ENCODE measurements at places on chromosomes 4 and X. TPM values are rescaled to one million over a fixed set of nuclear protein-coding genes. Genes with fewer than 3 reads are reported as not detected.

Gene LRP2BP
- total RNA-seq = 1.6 TPM

Gene MTNR1A
- total RNA-seq = not detected

Gene BGN
- total RNA-seq = not detected

Gene PRDM5
- total RNA-seq = not detected

Gene RHOXF2B
- total RNA-seq = not detected

Gene SOX3
- total RNA-seq = not detected

Gene CFAP47
- total RNA-seq = not detected

Gene TCEAL7
- total RNA-seq = not detected

Gene SRPK3
- not detected for total RNA-seq

Gene CTSO
- 14.0 TPM for total RNA-seq

Gene IBSP
- not detected for total RNA-seq

Gene EREG
- not detected for total RNA-seq

- no peak for DNase-seq
Measured at GRCh38 chr4:62450740-62451139, 1250.6 kb downstream of the ADGRL3 start.

DNA sequence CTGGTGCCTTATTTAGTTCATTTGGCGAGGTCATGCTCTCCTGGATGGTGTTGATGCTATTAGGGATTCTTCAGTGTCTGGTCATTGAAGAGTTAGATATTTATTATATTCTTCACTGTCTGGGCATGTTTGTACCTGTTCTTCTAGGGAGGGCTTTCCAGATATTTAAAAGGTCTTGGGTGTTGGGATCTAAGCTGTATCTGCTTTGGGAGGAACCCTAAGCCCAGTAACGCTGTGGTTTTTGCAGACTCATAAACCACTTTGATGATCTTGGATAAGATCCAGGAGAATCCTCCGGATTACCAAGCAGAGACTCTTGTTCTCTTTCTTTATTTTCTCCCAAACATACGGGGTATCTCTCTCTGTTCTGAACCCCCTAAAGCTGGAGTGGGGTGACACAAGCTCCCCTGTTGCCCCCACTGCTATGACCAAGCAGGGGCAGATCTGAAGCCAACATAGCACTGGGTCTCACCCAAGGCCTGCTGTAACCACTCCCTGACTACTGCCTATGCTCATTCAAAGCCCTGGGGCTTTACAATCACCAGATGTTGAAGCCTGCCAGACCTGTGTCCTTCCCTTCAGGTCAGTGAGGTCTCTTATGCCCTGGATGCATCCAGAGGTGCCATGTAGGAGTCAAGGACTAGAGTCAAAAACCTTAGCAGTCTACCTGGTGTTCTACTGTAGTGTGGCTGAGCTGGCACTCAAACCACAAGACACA, 187.6 kb downstream of the GUCY2F start:
- no peak for DNase-seq

- no peak for DNase-seq
Measured at GRCh38 chr4:85773372-85773771, 298.4 kb downstream of the ARHGAP24 start.

GRCh38 chr4:175143116-175143515, 225.0 kb downstream of the ADAM29 start:
- no peak for DNase-seq

DNA sequence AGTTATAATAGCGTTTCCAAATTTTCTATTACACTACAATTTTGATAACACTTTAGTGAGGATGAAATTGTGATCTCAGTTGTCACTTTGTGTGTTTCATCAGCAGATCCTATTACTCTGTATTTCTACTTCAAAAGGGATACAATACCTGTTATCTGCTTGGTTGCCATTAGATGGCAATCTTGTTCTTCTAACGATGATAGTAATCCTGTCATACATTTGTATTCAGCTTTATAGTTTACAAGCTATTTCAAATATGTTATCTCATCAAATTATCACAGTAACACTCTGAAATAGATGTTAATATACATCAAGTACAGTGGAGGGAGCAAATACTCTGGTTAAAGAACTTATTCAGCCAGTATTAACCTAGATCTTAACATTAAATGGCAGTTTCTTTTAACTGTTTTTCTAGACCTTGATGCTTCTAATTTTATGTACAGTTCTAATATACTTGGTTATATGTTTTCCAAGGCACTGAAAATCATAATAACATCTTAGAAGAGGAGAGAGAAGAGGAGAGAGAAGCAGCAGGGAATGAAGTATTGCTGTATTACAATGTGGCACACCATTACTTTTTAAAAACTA, 292.0 kb downstream of the CCSER1 start:
- DNase-seq = peak; percentile 16

DNA sequence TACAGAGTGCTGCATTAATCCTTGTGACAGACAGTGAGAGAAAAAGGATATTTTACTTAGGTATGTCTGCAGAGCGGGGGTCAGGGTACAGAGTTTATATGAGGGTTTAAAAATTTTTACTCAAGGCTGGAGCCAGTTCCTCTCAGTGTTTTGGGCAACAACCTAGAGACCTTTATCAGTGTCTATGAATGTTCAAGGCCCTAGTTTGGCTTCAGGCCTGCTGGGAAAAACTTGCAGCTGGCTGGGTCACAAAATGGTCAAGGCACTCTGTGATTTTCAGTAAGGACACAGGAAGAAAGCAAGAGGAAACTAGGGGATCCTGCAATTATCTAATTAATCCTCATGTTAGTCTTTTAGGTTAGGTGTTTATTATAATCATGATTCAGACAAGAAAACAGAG, 10.8 kb upstream of the C4orf54 start:
- no peak for DNase-seq

GRCh38 chr4:24928708-24929107, 15.9 kb upstream of the CCDC149 start:
- no peak for DNase-seq

- DNase-seq = no peak
Measured at GRCh38 chr4:112859456-112860184, 189.8 kb upstream of the ANK2 start.

DNA sequence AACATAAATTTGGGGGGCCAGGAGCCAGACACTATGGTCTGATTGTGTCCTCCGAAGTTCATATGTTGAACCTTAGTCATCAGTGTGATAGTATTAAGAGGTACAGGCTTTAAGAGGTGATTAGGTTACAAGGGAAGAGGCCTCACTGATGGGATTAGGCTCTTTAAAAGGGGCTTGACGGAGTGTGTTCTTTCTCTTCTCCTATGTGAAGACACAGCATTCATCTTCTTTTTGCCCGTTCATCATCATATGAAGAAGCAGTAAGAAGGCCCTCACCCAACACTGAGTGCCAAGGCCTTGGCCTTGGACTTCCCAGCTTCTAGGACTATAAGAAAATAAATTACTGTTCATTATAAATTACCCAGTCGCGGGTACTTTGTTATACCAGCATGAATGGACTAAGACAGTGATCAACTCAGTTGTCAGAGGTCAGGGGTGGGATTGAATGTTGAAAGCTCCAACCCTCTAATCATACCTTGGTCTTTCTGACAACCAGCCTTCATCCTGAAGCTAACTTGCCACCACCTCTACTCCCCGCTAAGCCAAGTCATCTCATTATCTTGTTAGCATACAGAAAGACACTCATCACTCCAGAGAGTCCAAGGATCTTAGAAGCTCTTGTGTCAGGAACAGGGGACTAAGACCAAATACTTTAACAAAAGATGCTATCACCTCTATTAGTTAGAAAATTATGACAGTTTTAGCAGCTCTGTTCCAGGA, 543.4 kb upstream of the DIPK2B start:
- DNase-seq = no peak

GRCh38 chrX:7188672-7189071, 40.7 kb upstream of the PUDP start:
- DNase-seq = no peak

- no peak for DNase-seq
Measured at GRCh38 chr4:52135171-52135570, 84.1 kb downstream of the SPATA18 start.

GRCh38 chr4:41569961-41570360, 32.0 kb downstream of the LIMCH1 start:
- no peak for DNase-seq

GRCh38 chr4:67531379-67531962, 13.8 kb downstream of the CENPC start:
- no peak for DNase-seq

GRCh38 chrX:6550999-6551398, 16.1 kb upstream of the VCX3A start:
- DNase-seq = no peak

DNA sequence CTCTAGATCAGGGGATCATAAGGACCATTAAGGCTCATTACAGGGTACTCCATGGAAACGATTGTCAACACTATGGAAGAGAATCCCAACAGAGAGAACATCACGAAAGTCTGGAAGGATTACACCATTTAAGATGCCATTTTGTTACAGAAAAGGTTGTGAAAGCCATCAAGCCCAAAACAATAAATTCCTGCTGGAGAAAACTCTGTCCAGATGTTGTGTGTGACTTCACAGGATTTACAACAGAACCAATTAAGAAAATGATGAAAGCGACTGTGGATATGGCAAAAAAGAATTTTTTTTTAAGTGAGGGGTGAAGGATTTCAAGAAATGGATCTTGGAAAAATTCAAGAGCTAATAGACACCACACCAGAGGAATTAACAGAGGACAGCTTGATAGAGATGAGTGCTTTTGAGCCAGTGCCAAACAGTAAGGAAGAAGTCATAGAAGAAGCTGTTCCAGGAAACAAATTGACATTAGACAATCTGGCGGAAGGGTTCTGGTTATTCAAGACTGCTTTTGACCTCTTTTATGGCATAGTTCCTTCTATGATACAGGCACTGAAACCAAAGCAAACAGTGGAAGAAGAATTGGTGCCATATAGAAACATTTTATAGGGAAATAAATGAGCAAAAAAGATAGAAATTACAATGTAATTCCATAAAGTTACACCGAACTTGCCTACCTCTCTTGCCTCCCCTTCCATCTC, 17.3 kb upstream of the LSM6 start:
- no peak for DNase-seq

DNA sequence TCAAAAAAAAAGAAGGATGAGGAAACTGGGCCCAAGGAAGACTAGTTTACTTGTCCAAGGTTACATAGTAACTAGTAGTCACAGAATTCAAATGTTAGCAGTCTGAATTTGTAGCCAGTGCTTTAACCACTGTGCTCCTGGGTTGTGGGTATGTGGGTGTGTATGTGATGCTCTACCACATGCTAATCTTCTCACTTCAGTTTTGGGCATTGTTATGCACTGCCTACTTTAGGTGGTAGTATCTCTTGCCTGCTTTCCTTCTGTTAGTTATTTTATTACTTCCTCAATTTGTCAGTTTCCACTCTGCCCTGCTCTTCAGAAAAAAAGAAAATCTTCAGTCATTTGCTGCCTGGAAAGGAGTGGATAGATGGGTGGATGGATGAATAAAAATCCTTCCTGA, 219.2 kb downstream of the RPA4 start:
- DNase-seq = peak; percentile 1

- DNase-seq = no peak
Measured at GRCh38 chr4:148053298-148054003, 321.6 kb downstream of the ARHGAP10 start.

All from B cell (primary cell).